GDM1 (cell line): ENCODE measurements at places on chromosomes 3 and 15.

DNA sequence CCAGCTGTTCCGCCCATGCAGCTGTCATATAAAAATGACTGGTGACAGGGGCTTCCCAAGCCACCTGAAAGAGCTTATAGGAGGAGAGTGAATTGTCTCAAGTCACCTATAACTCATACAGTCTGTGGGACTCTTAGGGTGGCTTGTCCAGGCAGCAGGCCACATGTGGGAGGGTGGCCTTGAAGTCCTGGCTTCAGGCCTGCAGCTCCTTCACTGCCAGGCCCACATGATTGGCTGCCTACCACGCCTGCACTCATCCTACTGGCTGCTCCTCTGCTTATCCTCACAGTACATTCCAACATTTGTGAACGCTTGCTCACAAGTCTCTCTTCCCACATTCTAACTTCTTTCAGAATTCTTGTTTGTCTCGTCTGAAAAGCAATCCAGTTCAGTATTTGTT, 41.1 kb upstream of the TIPARP start:
- DNase-seq, result no peak

- DNase-seq, result no peak
Observed at GRCh38 chr3:174498638-174499037, 360.5 kb upstream of the NAALADL2 start.

- DNase-seq, result peak; percentile 43
Observed at GRCh38 chr15:69478259-69478781, 25.7 kb downstream of the RPLP1 start.

DNA sequence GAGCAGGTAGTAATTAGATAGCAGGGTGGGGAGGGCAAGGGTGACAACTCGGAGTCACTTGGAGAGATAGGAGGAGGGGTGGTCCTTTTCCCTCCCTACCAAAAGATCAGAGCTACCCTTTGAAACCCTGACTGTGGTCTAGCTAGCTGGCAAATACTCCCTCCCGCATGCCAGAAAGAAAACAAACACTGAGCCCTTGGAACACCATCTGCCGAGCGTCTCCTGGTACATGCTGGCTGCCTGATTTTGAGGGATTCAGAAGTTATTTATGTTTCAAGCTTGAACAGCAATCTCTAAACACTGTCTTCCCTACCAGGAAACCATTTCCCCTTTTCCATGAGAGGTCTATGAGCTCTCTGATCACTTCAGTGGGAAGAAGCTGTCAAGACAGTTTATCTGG, 291.6 kb upstream of the CFAP20DC start:
- DNase-seq, result no peak

DNA sequence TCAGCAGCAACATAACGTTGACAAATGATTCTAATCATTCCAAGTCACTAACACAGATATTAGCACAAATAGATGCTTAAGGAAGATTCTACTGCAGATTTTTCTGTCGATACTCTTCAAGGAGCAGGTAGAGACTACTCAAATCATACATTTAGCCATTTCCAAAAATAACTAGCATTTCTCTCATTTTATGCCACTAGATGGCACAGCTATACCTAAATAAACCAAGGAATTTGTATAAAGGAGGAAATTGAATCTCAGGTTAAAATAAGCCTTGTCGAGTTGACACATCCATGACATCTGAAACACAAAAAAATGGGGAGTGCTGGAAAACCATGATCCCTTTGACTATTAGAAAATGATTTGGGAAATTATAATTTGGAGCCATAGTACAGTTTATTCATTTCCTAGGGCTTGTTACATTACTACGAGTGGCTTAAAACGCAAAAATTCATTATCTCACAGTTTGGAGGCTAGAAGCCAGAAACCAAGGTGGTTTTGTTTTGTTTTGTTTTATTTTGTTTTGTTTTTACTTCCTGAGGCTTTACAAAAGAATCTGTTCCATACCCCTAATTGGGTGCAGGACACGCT, 59.5 kb upstream of the STRIT1 start:
- DNase-seq, result peak; percentile 12

- DNase-seq, result no peak
Observed at GRCh38 chr15:42490291-42490670, 660 bp downstream of the ZNF106 start.

GRCh38 chr15:78059110-78059839, 18.2 kb downstream of the TBC1D2B start:
- DNase-seq, result no peak

DNA sequence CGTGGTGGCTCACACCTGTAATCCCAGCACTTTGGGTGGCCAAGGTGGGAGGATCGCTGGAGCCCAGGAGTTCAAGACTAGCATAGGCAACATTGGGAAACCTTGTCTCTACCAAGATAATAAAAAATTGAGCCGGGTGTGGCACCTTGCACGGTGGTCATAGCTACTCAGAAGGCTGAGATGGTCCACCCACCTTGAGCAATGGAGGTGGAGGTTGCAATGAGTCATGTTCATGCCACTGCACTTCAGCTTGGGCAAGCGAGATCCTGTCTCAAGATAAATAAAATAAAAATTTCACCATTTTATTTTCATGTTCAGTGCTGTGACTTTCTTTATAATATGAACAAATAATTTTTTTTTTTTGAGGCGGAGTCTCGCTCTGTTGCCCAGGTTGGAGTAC, 12.5 kb downstream of the MAPK6 start:
- DNase-seq, result no peak

GRCh38 chr3:136893848-136894443, 31.9 kb downstream of the NCK1 start:
- DNase-seq, result no peak

GRCh38 chr3:187725653-187726370, 19.5 kb downstream of the BCL6 start:
- DNase-seq, result no peak

DNA sequence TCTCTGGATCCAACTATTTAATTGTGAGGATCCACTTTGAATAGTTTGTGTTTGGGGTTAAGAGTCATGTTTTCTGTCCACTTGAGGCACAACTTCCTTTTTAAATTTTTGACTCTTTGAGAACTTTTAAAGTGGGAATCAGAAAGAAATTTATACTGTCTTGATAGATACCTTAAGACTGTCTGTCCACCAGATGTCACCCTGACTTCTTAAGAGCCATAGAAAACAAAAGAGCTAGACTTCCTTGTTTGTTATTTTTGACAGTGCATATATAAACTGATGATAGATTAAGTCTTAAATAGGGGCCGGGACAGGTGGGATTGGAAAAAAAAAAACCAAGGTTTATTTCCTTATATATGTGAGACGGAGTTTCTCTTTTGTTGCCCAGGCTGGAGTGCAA, 52.1 kb upstream of the WDR72 start:
- DNase-seq, result peak; percentile 10

- no peak for DNase-seq
Observed at GRCh38 chr3:193010191-193010590, 92.5 kb upstream of the MB21D2 start.

DNA sequence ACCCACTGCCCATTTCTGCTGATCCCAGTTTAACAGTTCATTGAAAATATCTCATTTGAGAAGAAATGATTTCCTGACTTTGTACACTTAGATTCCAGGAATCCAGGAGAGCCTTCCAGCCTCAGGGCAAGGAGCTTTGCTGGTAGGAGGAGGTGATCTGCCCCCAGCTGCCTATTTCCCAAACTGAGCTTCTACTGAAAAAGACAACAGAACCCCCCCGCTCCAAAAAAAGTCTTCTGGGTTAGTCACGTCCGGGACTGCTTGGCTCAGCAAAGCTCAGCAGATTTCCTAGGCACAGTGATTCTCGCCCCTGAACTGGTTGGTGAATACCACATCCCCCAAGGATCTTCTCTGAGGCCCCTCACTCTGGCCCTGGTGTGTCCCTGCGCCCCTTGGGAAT, 13.1 kb downstream of the SLC6A6 start:
- no peak for DNase-seq

- DNase-seq, result no peak
Observed at GRCh38 chr15:60362321-60363086, 35.3 kb downstream of the ANXA2 start.

- DNase-seq, result no peak
Observed at GRCh38 chr3:152197451-152197850, 71.3 kb upstream of the MBNL1 start.

DNA sequence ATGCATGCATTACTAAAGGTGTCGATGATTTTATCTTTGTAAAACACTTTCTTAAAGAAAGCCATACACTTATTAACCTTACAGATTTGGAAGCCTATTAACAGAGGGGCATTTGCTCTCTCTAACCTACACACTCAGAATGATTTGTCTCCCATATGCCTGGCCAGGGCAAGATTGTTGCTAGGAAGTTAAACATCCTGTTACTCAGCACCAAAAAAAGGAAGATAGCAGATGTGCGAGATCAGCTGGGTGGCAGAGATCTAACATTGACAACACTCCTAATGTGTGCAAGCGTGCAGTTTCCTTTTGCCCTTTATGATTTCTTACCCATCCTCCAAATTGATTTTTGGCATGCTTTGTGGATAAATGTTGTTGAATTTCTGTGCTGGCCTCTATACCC, 73.9 kb upstream of the TMEM108 start:
- DNase-seq, result no peak

DNA sequence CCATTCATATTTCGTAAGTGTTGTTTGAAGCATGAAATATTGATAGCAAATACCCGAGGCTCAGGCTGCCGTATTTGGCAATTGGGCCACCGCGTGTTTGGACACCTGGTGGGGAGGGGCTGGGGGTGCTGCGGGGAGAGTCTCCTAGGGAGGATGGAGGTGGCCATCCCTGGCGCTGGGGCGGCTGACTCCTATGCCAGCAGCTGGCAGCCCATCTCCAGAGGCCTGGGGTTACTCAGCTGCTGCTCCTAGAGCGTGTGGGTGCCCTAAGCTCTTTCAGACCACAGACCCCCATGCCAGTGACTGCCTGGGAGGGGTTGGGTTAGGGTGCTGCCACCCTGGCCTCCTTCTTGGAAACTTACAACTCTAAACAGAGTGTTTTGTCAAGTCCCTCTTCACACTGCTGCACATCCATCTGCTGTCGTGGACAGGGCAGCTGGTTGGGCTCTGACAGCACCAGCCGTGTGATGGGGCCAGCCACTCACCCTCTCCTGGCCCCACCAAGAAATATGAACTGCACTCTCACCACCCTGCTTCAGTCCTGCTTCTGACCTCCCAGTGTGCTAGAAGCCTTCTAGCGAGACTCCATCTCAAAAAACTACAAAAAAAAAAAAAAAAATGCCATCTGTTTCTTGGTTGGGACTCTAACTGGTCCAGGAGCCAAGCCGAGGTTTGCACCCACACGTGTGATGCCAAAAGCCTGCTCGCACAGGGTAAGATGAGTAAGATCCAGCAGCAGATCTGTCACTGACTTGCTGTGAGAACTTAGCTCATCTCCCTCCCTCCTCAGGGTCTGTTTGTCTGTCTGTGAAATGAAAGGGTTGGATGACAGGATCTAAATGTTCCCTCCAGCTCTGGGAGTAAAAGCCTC, 156.2 kb downstream of the MEGF11 start:
- no peak for DNase-seq

- DNase-seq, result no peak
Observed at GRCh38 chr3:179151474-179151873, 3.3 kb downstream of the PIK3CA start.

GRCh38 chr3:58668247-58668646, 1.7 kb upstream of the FAM3D start:
- no peak for DNase-seq

GRCh38 chr3:24601066-24601939, 106.7 kb upstream of the THRB start:
- DNase-seq, result no peak

GRCh38 chr15:38130205-38130567, 122.5 kb upstream of the SPRED1 start:
- DNase-seq, result no peak

GRCh38 chr3:171113716-171114115, 87.2 kb upstream of the SLC2A2 start:
- DNase-seq, result no peak

DNA sequence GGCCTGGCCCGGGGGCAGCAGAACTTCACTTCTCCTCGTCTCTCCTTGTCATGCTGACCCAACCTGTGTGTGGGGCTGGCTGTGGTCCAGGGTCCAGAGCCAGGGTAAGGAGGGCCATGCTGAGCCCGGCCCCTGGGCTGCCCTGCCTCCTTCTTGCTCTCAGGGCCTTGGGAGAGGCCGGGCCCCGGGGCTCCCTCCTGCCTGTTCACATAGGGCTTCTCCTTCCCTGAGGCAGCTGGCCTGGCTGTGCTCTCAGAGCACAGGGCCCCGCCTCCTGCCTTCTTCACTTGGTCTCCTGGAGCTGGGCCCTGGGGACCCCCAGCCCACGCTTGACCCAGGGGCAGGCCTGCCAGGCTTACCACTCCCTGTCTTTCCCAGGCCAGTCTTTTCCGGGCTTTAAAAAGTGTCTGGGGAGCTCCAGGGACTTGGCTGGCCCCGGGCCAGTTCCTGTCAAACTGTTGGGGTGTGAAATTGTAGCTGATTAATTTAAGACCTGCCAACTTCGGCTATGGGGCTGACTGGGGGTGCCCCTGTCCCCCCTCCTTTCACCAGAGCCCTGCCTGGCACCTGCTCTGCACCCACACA, 11.8 kb downstream of the PLXNA1 start:
- DNase-seq, result no peak

- DNase-seq, result no peak
Observed at GRCh38 chr15:62914461-62915079, 128.0 kb upstream of the TPM1 start.

DNA sequence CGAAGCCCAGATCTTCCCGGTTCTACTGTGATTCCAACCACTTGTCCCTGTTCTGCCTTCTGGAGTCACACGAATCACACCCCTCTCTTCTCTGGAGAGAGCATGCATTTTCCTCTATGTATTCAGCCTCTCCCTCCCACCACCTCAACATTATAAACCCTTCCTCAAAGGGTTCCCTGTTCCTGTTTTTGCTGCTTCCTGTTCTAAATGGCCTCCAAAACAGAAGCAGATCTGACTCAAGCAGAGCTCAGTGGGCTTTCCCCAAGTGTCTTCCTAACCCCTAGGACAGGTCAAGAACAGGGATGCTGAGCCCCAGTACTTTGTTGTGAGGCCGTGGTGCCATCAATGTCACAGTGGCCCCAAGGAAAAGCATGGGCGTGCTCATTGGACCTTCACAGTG, 75.7 kb upstream of the ARNT2 start:
- no peak for DNase-seq

- no peak for DNase-seq
Observed at GRCh38 chr15:96888764-96889163, 558.3 kb downstream of the NR2F2 start.

DNA sequence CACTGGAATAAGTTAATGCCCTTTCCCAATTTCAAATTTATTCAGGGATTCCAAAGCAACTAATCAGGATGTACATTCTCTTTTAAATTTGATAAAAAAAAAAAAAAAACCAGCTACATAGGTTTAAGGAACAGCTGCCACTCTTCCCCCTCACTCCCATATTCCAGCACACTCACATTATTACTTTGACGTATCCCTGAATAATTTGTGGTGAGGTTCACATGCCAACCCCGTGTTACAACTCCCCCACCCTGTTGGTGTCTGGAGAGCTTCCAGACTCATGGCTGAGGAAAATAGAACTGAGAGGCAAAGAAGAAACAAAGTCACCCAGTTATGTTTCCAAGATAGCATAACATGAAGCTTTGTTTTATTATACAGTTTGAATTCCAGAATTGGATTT, 300.5 kb upstream of the MME start:
- no peak for DNase-seq
